Right kidney (tissue), 9 donors: ENCODE measurements at places on chromosomes 3 and 15.

- no peak for DNase-seq
Measured at GRCh38 chr3:13111173-13111872, 38.1 kb upstream of the IQSEC1 start.

GRCh38 chr3:149554826-149555225 lies 80.3 kb downstream of the TM4SF4 start:
- DNase-seq, result no peak

DNA sequence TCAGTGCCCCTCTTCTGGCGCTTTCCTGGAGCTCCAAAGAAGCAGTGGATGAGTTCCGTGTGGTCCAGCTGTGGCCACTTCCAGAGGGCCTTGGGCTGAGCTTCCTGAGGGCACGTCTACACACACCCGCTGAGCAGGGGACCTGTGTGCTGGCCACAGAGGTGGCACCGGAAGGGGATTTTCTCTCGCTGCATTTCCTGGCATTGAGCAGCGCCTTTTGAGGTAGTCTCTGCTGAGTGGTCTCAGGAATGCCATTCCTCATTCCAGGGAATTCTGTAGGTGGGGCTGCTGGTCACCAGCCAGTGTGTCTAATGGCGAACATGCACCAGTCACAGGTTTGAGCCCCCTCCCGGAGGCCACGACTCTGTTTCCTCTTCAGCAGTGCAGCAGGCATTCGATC lies 48.1 kb downstream of the AMOTL2 start:
- DNase-seq, result no peak

DNA sequence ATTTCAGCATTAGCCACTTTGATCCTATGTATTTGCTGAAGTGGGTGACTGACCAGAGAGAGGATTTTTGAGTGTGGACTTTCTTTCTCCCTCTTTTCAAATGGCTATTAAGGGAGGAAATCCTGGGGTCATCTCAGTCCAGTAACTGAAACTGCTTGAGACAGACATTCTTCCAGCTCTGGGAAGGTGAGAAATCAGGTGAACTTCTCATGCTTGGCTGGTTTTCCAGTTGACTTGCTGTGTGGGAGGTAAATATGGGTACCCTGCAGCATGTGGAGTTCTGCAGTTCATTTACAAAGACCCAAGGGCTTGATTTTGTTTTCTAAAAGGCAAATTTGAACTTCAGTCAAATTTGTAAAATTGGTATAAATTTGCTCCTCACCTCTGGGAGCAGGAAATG lies 461.1 kb upstream of the TBL1XR1 start:
- no peak for DNase-seq

- no peak for DNase-seq
Measured at GRCh38 chr3:181568248-181568647, 143.5 kb upstream of the SOX2 start.
